BE2C (cell line): ENCODE measurements at places on chromosomes 5 and 9.

GRCh38 chr5:174323878-174324281 is 278.4 kb downstream of the NSG2 start:
- peak; percentile 72 for DNase-seq

DNA sequence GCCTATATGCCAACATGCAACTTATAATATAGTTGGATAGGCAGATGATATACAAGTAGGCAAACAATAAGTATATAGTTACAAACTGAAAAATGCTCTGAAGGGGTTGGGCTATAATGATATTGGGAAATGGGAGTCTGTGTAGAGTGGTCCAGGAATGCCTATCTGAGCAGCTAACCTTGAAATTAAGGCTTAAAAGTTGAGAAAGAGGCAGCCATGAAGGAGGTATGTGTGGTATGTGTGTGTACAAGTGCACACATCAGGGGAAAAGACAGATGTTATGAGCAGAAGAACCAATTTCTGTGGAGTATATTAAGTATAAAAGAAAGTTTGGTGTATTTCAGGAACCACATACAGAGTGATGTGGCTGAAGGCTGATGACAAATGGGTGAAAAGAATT is 154.9 kb upstream of the PAPPA start:
- DNase-seq: no peak

- DNase-seq: no peak
Measured at GRCh38 chr5:137478043-137478442, 21.1 kb downstream of the SPOCK1 start.

DNA sequence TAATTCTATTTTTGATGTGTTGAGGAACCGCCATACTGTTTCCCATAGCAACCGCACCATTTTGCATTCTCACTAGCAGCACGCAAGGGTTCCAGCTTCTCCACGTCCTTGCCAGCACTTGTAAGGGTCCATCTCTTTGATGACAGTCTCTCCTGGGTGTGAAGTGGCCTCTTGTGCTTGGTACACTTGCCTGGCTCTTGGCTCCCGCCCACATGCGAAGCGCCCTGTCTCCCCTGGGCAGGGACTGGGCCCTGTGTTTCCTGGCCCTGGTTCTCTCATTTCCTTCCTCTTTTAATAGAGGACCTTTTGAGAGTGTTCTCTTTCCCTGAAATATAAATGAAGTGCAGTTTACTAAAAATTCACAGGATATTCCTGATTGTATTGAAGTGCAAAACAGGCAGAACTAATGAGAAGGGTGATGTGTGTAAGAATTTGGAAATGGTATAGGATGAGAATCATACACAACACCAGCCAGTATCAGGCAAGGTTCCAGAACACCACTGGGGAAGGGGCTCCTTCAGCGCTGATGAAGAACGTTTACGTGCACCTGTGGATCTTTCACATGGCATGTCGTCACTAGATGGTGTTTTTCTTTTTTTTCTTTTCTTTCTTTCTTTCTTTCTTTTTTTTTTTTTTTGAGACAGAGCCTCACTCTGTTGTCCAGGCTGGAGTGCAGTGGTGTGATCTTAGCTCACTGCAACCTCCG is 73.0 kb downstream of the EHMT1 start:
- no peak for DNase-seq

- DNase-seq: no peak
Measured at GRCh38 chr5:143641549-143642355, 170.2 kb upstream of the HMHB1 start.

DNA sequence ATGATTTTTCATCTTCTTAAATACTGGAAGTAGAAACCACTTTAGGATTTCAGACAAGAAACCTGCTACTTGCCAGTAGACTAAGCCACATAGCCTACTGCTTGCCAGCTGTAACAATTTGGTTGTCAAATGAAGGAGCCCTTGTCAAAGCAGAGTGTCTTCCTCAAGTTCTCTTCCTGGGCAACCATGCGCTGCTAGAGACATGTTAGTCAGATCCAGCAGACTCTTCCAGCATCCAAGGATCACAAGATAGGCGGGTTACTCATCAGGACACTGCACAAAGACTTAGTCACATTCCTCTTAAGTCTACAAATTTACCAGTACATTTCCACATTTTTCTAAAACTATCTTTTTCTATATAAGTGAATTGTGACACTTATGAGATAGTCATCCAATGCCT is 24.4 kb downstream of the SKIC3 start:
- DNase-seq: no peak

DNA sequence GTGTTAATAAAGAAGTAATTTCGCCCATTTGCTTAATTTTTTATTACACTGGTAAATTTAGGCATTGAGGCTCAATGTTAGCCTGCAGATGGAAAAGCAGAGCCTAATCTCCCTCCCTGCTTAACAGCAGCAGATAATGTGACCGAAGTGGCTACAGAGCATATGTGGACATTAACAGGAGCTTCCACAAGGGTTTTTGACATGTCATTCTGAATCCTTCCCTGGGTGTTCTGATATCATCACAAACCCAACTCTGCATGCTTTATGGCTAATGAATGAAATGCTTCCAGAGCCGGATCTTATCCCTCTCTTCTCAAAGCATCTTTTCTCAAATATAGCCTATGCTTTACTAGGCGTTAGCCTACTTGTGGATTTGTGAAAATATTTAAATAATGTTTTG is 208.6 kb downstream of the CAAP1 start:
- DNase-seq: peak; percentile 56

DNA sequence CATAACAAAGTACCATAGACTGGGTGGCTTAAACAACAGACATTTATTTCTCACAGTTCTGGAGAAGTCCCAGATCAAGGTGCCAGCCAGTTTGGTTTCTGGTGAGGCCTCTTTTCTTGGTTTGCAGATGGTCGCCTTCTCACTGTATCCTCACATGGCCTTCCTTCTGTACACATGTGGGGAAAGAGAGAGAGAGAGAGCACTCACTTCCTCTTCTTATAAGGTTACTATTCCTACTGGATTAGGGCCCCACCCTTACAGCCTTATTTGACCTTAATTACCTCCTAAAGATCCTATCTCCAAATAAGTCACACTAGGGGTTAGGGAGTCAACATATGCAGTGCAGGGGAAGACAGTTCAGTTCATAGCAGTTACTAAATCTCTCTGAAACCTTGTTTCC is 205.6 kb upstream of the GDNF start:
- no peak for DNase-seq

- DNase-seq: no peak
Measured at GRCh38 chr5:6424110-6424659, 24.5 kb upstream of the UBE2QL1 start.

GRCh38 chr5:16901021-16901644 is 35.0 kb downstream of the MYO10 start:
- no peak for DNase-seq

DNA sequence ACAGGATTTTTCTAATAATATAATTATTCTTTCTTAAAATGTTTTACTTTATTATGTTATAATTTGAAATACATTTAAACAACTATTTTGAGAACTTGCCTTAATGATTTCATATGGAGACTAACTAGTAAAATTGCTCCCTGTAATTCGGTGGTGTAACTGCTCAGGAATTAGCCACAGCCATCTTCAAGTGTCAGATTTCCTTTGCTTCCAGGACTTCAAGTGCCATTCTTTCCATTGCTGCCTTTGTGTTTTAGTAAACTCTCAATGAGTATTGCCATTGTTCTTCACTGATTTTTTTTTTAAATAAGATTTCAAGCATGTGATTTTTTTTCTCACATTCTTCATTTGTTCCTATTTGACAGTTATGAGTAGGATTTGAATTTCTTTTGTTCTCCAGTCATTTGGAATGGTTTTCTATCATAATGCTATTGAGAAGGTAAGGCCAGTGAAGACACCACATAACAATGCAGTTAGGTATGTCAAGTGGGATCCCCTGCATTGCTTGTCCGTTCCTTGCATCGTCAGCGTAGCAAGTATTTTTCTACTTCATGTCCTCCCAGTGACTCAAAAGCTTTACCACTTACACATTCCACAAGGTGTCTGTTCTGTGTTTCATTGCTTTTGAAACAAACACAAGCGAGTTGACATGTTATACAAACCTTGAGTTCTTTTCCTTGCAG is 83.7 kb downstream of the LNPEP start:
- no peak for DNase-seq

DNA sequence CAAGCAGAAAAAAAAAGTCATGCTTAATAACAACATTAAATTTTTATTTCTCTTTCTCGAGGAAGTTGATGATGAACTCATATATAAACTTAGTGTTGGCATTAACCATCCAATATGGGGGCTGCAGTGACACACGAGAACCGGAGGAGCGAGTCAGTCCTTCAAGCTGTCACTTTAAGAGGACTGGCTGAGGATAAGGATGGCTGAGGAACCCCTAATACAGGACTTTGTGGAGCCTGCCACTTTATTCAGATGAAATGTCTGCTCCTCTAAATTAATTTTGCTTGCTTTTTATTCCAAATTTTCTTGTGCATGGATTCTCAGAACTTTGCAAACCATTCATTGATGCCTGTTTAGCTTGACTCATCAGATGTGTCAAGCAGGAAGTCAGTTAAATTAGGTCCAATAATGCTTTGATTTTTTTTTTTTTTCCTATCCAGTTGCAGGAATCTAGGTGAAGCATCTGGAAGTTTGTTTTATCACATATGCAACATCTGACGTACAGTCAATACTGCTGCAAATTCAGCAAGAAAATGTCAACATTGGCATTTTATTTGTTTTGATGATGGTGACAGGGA is 144.2 kb upstream of the COL5A1 start:
- DNase-seq: no peak

GRCh38 chr9:26066237-26066636 is 388.0 kb upstream of the TUSC1 start:
- no peak for DNase-seq

DNA sequence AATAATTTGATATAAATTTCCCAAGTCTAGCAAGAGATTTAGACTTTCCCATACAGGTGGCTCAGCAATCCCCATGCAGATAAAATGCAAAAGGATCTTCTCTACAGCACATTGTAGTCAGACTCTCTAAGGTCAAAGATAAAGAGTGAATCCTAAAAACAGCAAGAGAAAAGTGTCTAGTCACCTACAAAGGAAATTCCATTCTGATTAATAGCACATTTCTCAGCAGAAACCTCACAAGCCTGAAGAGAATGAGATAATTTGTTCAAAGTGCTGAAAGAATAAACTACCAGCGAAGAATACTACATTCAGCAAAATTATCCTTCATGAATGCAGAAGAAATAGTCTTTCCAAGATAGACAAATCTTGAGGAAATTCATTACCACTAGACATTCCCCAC is 493.3 kb downstream of the PRELID2 start:
- DNase-seq: no peak

GRCh38 chr5:142872795-142873194 is 102.6 kb downstream of the ARHGAP26 start:
- DNase-seq: peak; percentile 55

- peak; percentile 35 for DNase-seq
Measured at GRCh38 chr9:99239341-99240060, 17.4 kb downstream of the SEC61B start.
